ENCODE measurements at places on chromosomes 5 and 9.
A peak's percentile ranks its signal among the peaks of the same experiment; 100 is the strongest.

- no peak for DNase-seq
These were observed 129.7 kb upstream of the MAP3K1 start for GRCh38 chr5:56685503-56686217.

DNA sequence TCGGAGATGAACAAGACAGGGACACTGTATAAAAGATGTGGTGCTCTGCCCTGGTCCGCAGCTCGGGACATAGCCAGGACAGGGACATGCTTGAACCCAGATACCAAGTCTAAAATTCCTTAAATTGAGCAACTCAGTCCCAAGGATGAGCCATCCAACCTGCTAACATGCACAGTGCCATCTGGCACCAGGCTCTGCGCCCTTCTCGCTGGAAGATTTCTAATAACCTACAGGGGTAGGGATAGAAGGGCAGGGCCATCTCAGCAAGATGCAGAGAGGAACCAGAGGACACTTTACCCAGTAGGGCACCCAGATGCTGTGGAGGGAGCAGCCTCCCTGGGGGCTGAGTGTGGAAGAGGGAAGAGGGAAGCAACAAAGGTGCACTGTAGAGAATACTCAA, 60.1 kb downstream of the SEMA4D start:
- no peak for DNase-seq

GRCh38 chr5:169149317-169149716, 151.6 kb downstream of the SLIT3 start:
- no peak for DNase-seq

DNA sequence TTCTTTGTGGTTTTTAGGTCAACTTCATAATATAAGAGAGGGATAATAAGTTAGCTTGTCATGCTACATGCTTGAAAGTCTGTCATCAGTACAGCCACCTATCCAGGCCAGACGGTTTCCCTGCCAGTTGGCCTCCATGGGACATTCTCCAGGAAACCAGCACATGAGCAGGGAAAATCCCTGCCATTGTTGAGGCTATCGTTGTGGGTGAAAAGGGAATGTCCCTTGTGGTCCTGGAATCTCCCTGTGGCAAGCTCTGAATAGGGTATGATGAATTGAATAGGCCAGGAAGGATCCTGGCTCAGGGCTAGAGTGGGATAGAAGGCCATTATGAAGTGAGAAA, 12.3 kb downstream of the F2RL1 start:
- DNase-seq = peak; percentile 61

- no peak for DNase-seq
These were observed 28.4 kb downstream of the NEURL1B start for GRCh38 chr5:172669386-172670004.

GRCh38 chr9:113719919-113720318, 156.2 kb upstream of the ZNF618 start:
- DNase-seq = no peak

DNA sequence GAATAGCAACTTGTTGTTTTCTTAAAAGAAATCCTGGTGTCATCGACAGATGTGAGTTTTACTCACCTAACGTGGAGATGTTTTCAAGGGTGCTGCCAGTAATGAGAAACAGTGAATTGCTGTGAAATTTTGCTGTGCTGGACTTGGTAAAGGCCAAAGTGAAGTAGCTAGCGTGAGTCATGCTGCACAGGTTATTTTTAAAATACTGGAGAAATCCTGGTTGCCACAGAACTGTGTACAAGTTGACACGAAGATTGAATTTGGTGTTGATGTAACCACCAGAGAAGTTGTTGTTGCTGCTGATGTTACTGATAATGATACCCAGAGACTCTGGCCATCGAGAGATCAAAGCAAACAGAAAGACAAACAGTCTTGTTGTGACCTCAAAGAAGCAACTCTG, 187.9 kb upstream of the NFIL3 start:
- DNase-seq = peak; percentile 9

DNA sequence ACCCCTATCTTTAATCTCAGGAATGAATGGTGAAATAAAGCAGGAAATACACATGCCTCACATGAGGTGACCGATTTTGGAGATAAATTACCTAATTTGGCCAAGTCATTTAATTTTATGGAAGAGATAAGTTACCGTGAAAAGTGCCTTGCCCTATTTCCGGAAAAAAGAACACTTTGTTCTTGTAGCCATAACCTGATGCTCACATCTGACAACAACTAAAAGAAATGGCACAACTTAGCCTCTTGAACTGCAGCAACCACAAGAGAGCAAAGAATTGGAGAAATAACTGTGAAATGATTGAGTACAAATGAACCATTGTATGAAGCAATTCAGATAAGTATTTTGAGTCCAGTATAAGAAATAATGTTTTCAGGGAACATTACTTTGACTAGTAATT, 628.1 kb upstream of the TYRP1 start:
- DNase-seq = no peak

Data from epithelial cell of esophagus (primary cell).